DMS79 (cell line): ENCODE measurements at places on chromosomes 11 and 22.

GRCh38 chr11:116976941-116977570 is 121.2 kb downstream of the SIK3 start:
- no peak for DNase-seq

GRCh38 chr11:99200720-99201119 is 180.0 kb downstream of the CNTN5 start:
- no peak for DNase-seq

GRCh38 chr11:92266806-92267205 is 42.2 kb downstream of the FAT3 start:
- DNase-seq, result no peak

DNA sequence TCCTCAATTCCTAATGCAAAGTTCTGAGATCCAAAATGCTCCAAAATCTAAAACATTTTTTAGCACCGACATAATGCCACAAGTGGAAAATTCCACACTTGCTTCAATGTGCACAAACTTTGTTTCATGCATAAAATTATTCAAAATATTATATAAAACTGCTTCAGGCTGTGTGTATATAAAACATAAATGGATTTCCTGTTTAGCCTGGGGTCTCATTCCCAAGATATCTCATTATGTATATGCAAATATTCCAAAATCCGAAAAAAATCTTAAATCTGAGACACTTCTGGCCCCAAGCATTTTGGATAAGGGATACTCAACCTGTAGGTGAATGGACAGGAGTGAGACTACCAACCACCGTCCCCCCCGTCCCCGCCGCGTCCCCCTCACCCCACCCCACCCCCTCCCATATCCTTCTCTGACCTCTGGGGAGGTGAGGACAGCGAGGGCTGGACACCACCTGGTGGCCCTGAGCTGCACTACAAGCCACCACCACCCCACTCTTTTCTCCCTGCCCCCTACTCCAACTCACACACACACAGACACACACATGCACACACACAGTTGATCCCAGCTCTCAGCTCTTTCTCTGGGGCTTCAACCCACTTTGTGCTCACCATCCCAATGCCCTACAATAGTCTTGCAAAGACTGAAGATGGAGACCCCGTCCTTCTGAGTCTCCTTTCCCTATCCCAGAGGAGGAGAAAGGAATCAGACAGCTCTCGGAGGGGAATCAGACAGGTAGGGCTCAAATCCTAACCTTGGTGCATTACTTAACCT is 101.0 kb downstream of the PDE2A start:
- no peak for DNase-seq

- no peak for DNase-seq
Observed at GRCh38 chr11:2736577-2737225, 36.9 kb upstream of the KCNQ1OT1 start.

GRCh38 chr11:8689726-8690255 is 7.2 kb downstream of the RPL27A start:
- no peak for DNase-seq

- no peak for DNase-seq
Observed at GRCh38 chr22:24836282-24836681, 30.3 kb downstream of the SGSM1 start.

DNA sequence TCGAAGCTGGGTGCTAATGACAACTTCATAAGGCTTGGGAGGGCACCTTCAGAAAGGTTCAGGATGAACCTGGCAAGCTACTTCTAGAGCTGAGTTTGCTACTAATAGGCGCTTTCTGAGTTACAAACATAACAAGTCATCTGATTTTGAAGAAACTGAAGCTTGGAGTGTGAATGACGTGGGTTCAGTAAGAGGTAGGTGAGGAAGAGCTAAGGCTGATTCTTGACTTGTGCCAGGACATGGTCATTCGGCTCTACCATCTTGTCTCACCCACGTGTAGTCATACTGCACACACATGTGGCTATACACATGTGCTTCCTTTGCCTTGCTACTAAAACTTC is 56.4 kb downstream of the SWAP70 start:
- DNase-seq, result no peak

- peak; percentile 59 for DNase-seq
Observed at GRCh38 chr11:94513091-94513490, 830 bp downstream of the C11orf97 start.

DNA sequence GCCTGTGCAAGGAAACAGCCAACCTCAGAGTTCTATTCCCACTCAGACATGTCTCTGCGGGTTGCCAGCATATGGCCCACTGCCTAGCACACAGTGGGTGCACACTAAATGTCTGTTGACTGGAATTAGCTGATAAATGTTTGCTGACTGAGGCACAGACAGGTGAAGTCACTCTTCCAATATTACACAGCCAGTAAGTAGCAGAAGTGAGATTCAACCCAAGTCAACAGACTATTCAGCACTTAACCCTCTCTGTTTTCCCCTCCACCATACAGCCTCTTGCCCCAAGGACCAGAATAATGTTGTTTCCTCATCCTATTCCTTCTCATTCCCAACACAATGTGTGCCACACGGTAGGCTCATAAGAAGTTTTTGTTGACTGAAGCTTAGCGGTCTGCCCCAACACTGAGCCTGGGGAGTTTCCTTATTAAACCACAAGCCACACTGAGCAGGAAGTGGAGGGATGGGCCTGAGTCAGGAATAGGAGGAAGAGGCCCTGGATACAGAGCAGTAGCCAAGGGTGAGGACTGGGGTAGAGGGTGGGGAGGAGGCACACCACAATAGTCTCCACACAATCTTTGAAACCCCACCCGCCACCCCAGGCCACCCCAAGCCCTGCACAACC is 15.7 kb upstream of the IL10RA start:
- DNase-seq, result no peak

- DNase-seq, result no peak
Observed at GRCh38 chr11:12668166-12668565, 6.1 kb upstream of the TEAD1 start.

DNA sequence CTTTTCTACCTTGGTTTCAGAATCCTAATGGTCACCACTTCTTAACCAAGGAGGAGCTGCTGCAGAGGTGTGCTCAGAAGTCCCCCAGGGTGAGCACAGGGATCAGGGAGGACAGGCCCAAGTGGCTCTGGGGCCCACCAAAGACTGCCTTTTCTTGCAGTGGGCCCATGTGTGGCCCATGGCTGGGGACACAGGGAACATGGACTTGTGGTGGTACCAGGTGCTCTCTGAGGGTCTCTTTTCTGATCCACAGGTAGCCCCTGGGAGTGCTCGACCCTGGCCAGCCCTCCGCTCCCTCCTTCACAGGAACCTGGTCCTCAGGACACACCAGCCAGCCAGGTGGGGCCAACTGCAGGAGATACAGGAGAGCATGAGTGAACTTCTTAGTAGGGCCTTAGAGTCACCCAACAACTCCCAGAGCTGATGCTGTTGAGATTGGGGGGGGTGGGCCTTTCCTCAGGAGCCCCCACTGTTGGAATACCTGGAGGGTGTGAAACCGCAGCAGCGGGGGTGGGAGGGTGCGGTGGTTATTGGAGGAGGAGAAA is 2.0 kb downstream of the MUS81 start:
- no peak for DNase-seq

- no peak for DNase-seq
Observed at GRCh38 chr11:75447415-75447814, 14.4 kb upstream of the KLHL35 start.

GRCh38 chr11:117412653-117413275 is 85.1 kb downstream of the CEP164 start:
- DNase-seq, result no peak

- no peak for DNase-seq
Observed at GRCh38 chr11:122154994-122155393, 39.0 kb upstream of the BLID start.

DNA sequence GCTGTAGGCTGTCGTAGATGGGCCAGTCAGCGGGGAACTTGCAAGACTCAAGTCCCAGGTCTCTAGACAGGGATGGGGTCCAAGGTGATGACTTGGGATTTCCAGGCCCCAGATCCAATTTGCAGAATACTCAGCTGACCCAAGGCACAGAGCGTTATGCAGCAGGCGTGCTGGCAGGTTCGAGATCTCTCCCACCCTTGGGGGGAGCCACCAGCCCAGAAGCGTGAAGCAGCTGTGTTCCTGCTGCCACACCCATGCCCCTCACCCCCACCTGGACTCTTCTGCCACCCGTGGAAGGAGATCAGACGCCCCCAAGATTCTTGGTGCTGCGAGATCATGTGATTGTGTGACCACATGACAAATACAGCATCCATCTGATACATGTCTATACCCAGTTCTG is 142.6 kb downstream of the BRD1 start:
- DNase-seq, result no peak

GRCh38 chr22:27133681-27134314 is 476.4 kb downstream of the MIAT start:
- no peak for DNase-seq

DNA sequence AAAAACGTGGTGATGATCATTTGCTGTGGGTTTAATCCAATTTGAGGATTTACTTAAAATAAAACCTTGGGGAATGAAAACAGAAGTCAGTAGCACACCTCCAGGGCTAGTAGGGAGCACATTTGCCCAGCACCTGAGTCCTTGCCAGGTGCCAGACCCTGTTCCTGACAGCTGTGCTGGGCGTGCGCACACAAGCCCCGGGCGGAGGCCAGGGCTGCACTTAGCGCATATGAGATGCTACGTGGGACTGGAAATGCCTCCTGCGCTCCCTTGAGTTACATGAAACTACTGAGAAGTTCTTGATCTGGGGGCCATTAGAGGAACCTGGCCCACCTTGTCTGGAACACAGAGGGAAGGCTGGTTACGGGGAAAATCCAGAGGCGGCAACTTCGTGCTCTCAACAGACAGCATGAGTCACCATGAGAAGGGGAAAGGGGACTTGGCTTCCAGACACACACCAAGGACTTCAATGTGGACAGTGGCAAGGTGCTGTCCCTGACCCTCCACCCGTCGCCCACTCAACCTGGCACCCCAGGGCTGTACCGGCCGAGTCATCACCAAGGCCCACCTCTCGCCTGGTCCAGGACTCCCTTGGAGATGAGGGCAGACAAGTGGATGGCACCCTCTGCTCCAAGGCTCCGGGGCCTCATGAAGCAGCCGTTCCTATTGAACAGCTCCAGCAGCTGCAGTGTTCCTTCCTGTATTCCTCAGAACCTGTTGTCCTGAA is 1468.6 kb downstream of the BRD1 start:
- DNase-seq, result no peak

- DNase-seq, result no peak
Observed at GRCh38 chr11:61375761-61376108, 13.6 kb downstream of the TMEM138 start.

DNA sequence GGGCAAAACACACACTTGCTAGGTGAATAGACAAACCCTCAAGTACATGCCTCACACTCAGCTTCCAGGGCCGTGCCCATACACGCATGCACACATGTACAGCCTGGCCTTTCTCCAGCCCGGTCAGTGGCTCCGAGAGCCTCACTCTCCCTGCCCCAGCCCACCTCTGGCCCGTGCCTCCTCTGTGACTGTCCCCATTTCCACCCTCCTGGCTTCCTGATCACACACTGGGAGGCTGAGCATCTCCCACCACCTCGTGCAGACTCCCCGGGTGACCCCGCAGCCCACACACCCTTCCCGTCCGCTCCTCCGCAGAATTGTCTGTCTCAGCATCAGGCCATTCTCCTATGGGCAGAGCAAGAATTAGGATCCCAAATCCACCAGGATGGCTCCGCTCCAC is 634.1 kb downstream of the TBC1D22A start:
- no peak for DNase-seq

DNA sequence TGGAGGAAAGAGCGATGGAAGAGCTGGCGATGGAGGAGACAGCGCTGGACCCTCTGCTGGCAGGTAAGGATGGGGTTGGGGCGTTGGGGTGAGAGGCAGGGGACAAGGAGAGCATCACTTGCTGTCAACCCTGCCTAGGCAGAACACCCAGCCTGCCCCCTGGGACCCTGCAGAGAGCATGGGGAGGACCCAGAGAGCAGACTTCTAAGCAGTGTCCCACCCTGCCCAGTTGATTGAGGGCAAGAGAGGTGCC is 111.6 kb upstream of the ANO1 start:
- DNase-seq, result no peak

DNA sequence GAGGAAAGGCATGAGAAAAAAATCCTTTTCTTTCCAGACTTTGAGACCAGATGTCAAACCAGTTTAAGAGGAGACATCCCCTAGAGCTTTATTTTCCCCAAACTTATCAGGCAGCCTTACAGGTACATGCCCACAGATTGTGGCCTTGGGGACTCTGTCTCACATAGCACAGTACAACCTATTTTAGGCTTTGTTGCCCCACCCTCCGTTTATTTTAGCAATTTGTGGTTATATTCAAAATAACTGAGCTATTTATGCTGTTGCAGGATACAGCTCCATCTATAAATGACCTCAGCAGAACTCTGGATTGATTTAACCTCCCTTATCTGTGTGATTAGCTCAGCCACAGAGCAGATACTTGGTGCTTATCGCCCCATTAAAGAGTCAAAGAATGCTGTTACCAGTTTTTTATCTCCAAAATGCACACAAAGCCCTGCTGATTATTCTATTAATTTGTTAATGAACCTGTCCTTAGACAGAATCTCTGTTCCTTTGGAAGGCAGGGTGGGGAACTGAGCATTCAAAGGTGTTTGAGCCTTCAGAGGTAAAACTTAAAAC is 525.2 kb downstream of the OPCML start:
- DNase-seq, result no peak

- DNase-seq, result peak; percentile 63
Observed at GRCh38 chr11:8810540-8811301, 100.3 kb upstream of the AKIP1 start.

GRCh38 chr11:31509051-31509428 is 382 bp downstream of the IMMP1L start:
- no peak for DNase-seq

DNA sequence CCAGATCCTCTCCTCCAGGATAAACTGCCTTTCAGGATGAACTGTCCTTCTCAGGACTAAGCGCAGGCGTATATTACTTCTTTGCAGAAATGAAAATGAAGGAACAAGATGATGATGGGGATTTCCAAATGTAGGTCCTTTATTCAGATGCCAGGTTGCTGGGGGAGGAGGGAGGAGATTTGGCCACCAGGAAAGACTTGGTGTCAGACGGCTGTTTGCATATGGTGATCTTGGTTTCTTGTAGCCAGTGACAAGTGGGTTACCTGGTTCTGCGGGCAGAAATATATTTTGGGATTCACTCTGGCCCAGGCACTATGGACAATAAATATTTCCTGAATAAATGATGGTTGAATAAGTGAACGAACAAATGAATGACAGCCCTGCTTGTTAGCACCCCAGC is 243.4 kb downstream of the MIAT start:
- no peak for DNase-seq

DNA sequence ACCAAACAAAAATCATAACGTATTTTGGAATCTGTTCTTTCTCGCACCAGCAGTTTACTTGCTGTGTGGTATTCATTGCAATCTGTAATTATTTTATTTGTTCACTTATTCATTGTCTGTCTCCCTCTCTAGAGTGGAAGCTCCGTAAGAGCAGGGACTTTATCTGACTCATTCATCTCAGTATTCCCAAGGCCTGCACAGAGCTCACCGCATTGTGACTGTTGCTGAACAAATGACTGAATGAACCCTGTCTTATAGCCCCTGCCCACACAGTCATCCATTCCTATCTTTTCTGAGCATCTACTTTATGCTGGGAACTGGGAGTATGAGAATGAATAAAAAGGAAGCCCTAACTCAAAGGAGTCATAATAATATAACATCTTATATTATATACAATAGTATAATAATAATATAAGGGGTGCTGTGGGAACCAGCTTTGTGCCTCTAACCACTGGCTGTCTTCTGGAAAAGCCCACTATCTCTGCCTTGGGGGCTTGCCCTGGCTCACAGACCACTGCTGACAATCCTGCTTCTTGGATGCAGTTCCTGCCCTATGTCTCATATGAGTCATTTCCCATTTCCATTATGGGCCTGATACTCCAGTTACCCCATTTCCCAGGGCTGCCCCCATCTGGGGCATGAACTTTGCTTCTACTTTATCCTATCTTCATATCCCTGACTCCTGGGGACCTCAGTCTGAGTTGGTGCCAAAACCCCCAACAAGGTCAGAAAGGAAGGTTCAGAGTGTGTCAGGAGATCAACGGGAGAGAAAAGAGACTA is 11.0 kb downstream of the XRRA1 start:
- no peak for DNase-seq
